Stimulated activated CD8-positive, alpha-beta memory T cell treated with anti-CD3 and anti-CD28 coated beads, Interleukin-15, amount 100 ng/mL, for 48 hours (primary cell): ENCODE measurements at places on chromosomes 2 and 18.

GRCh38 chr2:72956936-72957335 is 39.6 kb downstream of the EMX1 start:
- no peak for DNase-seq

GRCh38 chr2:233416706-233417105 is 62.4 kb downstream of the DGKD start:
- no peak for DNase-seq

DNA sequence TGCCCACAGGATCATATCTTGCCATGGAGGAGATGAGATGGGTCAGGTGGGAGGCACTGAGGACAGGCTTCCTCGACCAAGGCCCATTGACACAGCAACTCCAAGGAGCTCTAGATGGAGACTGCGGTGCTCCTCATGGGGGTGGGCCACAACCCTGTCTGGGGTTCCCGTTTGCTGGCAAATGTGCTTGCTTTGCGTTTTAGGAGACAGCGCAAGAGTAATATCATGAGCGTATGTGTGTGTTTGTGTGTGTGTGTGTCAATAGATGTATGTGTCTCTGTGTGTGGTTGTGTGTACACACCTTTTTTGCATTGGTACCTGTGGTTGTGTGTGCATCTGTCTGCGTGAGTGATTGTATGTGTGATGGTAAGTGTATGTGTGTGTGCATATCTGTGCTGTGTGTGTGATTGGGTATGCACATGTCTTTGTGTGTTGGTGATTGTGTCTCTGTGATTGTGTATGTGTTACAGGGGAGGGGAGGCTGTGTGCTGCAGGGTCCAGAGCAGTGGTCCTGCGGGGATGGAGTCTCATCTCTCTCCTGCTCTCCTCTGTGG is 4.4 kb downstream of the FBLN7 start:
- DNase-seq = no peak

DNA sequence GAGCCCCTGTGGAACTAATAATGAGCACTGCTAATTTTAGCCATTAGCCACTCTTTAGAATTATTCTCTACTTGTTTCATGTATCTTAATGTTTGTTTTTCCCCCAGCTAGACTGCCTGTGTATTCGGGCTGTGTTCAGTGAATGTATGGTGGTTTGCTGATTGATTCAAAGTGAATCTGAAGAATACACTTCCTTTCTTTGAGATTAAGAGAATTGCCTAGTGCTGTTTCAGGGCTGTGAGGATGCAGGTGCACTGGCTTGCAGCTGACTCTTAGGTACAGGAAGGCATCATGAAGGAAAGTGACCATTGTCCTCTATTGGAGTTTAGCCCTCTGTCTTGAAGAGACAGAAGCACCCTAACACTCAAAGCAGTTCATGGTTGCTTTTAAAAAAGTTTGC is 138.7 kb downstream of the CERS6 start:
- DNase-seq = no peak

- DNase-seq = no peak
These were observed 11.7 kb upstream of the MSH6 start for GRCh38 chr2:47771211-47771610.

GRCh38 chr2:131143803-131144202 is 38.7 kb downstream of the PLEKHB2 start:
- no peak for DNase-seq

DNA sequence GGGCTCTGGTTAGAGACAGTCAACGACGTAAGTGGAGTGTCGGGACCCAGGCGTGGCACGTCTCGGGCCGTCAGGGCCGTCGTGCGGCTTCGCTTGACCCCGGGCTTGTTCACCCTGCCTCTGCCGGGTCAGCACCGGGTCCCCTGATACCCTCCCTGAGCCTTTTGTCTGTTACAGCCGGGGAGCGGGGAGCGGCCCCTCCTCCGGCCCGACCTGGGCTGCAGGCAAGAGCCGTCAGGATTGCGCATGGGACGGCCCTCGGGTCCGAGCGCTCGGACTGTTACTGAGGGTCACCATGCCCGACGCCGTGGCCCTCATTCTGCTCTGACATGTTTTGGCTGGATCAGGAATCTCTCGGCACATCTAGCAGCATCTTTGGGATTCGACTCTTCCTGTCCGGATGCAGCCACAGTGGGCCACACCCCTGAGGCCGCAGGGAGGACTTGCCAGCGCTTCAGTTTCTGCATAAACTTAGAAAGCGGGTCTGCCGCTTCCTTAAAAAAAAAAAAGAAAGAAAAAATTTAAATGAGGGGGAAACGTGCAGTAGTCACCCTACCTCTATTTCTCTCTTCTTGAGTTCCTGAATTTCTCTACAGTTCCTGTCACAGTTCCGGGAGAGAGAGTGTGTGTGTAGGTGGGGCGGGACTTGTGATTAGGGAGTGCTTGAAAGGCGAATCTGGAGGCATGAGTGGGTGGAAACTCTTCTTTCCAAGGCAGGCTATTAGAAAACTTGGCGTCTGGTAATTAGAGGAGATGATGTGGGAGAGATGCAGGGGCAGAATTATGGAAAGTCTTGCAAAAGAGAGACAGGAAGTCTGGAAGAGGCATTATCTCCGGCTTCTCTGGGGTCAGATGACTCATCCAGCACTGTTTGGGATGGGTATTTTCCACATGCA is 909 bp downstream of the TMEM87B start:
- DNase-seq = no peak

GRCh38 chr18:46939337-46939963 is 22.0 kb downstream of the KATNAL2 start:
- no peak for DNase-seq

DNA sequence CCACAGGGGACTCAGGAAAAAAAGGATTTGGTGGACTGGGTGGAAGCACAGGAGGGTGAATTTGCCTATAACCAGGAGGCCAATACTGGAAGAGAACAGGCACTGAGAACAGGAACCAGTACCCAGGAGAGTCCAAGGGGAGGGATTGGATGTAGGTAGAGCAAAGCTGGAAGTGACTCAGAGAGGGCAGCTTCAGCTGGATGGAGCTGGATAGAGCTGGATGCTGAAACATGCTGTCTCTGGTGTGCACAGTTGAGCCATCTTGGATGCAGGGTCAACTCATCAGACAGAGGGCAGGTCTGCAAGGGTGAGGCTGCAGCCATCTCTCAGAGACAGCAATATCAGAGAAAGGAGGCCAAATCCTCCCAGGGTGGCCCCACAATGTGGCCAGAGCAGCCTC is 134.0 kb downstream of the GALNT14 start:
- no peak for DNase-seq

DNA sequence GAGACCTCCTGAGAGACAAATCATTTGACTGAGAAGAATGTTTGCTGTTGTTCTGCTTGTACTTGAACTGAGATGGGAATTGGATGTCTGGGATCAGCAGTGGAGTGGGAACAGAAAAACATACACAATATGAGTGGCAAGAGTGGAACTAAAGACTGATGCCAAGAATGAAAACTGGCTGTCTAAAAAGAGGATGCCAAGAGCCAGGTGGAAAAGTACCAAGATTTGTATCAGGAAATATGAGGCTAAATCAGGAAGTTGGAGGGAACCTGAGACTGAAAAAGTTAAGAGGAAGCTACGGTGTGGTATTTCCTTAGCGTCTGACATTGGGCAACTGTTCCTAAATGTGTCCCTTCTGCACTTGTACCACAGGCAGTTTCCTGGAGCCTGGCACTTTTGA is 440.9 kb upstream of the CELF4 start:
- DNase-seq = no peak

- no peak for DNase-seq
These were observed 48.9 kb downstream of the SMIM21 start for GRCh38 chr18:75378376-75379315.

- no peak for DNase-seq
These were observed 116.4 kb downstream of the NDUFA10 start for GRCh38 chr2:239908744-239909143.

- no peak for DNase-seq
These were observed 567.6 kb downstream of the KCNJ3 start for GRCh38 chr2:155266109-155266508.

GRCh38 chr2:241052677-241053360 is 49.3 kb downstream of the MTERF4 start:
- no peak for DNase-seq

DNA sequence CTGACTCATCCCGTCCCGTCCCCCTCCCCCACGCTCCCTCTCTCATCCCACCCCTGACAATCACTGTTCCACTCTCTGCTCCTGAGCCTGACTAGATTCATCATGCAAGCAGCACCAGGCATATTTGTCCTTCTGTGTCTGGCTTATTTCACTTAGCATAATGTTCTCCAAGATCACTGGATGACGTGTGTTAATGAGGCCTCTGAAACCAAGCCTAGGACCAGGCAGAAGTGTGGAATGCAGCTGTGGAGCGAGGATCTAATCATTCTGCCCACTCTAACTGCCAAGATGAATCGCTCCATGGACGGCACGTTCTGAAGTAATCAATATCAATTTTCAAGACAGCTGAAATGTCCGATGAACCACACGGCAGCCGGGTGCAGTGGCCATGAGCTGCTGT is 122.4 kb upstream of the ZNF236 start:
- no peak for DNase-seq

DNA sequence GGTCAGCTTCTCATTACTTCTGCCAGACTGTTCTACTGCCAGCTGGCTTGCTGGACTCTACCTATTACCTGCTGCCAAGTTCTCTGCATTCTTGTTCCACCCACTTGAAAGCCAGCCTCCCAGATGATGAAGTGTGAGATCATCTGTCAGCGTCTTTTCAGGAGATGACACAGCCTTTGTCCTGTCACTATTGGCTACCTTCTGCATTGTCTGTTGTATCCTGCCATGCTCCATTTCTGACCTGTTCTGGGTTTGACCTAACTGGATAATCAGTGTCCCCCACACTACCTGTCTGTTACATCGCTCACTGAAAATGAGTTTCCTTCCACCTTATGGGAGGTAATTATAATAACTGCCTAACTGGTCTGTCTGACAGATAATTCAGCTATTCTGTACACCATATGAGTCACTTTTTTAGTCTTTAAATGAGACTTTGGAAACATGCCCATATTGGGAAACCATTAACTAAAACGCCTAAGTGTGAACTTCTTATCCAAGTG is 520.6 kb downstream of the METTL4 start:
- DNase-seq = no peak

- DNase-seq = no peak
These were observed 80.3 kb upstream of the SESTD1 start for GRCh38 chr2:179344970-179345369.

GRCh38 chr18:56921896-56922480 is 224.9 kb upstream of the BOD1L2 start:
- no peak for DNase-seq

DNA sequence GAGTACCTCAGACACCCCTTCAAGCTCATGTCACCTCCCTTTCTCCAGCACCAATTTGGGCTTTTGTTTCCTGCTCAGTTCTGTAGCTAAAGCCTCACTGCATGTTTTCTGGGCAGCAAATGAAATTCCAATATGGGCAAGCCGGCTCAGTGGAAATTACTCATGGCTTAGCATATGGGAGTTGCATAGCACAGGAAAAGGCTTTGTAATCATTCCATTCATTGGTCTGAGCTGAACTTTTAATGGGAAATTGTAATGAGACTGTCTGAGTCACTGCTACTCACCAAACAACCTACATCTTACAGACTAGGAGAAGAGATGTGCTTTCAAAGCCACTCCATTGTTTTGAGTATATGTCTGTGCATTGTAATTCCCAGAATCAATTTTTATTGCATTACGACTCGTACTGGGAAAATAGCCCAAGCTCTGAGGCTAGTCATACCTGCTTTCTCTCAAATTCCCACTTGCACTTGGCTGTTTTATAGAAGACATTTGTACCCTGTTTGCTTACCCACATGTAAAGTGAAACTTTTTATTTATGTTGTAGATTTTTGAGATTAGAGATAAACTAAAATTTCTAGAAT is 139.5 kb upstream of the LRATD1 start:
- no peak for DNase-seq

DNA sequence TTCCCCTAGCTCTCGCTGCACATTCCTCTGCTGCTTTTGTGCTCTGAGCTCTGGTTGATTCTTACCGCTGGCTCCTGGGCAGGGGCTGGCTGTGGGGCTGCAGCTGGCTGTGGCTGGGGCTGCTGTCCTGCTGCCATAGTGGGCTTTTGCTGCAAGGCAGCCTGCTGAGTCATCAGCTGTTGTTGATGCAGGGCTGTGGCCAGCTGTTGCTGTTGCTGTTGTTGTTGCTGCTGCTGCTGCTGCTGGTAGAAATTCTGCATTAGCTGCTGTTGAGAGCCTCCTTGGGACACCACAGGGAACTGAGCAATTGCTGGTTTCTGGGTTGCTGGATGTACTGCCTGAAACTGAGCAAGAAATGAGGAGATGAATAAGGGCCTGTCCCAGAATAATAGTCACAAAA is 77.2 kb upstream of the NFU1 start:
- no peak for DNase-seq

DNA sequence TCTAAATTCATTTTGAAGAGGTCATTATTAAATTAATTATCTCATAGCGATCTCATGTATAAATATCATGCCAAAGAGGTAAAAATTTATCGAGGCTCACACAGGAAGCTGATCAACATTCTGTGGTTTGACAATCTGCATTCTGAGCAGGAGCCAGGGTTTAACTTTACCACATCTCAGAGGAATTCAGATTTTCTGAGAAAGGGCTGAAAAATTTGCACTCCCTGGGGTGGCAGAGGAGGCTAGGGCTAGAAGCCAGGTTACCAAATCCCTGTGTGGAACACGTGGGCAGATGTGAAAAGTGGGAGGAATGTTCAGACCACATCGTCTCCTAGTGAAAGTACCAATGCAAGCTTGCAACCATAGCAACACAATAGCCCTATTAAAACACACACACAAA is 63.5 kb upstream of the CTLA4 start:
- peak; percentile 67 for DNase-seq

DNA sequence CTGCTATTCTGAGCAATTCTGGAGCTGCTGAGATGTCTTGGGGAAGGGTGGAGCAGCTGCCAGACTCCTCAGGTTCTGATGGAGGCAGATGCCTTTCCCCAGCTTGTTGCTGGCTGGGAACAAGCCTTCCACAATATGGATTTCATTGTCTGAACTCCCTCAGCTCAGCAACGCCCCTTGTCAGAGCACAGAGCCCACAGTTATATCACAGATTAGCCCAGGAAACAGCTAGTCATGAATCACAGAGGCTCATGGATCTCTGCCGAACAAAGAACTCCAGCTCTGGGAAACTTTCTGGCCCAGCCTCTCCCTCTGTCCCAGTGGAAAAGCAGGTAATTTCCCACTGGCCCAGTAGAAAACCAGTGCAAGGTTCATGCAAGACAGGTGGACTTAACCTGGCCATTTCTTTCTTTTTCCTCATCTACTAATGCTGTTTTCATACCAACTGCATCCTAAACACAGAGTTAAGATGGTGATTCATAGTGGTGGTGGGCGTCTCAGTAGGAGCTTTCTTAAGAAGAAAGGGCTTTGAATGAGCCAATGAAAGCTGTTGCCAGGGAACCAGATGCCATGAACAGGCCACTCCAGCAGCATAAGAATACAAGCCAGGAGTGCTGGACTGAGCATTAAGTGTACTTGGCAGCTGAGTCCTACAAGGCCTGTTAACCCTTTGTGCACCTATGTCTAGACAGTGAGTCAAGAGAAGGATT is 8.7 kb upstream of the KIAA2012 start:
- no peak for DNase-seq

DNA sequence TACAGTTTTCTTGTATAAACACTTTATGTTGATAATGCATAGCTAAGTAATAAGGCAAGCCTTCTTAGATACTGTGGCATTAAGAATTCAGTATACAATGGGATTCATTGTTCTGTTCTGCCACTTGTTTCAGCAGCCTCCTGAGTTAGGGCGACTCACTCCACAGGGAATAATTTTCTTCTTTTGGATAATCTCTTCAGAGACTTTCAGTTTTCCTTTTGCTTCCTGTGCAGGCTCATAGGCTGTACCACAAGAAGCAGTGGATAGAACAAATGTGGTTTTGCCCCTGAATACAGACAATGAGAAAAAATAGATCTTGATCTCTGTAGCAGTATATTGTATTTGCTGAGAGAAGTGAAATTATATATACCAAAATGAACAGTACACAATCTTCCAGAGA is 298.0 kb downstream of the ZNF407 start:
- no peak for DNase-seq
